ENCODE measurements at places on chromosomes 12 and 14.

GRCh38 chr12:94172973-94173372 lies 24.6 kb downstream of the PLXNC1 start:
- DNase-seq = peak; percentile 63

- DNase-seq = no peak
These were observed 165.4 kb upstream of the SSTR1 start for GRCh38 chr14:38042322-38042721.

DNA sequence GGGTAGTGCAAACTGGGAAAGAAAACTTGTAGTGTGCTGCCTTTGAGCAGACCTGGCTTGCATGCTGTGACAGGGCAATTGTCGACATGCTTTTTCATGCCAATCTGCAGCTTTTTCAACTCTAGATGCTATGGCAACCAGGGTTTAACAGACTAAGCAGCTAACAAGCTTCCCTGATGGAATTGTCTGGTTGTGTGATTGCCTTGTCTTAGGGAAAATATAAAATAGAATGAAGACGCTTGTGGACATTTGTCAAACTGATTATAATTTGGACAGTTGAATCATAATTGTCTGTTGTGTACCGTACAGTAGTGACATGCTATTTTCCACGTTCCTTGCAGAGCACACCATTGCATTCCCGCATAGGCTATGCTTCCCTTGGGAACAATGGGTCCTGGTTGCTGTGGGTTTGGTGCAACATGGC lies 113.0 kb downstream of the FOXG1 start:
- no peak for DNase-seq

GRCh38 chr14:52352061-52352491 lies 38.0 kb downstream of the PTGER2 start:
- peak; percentile 57 for DNase-seq

GRCh38 chr12:47155457-47156166 lies 75.9 kb upstream of the AMIGO2 start:
- peak; percentile 41 for DNase-seq

DNA sequence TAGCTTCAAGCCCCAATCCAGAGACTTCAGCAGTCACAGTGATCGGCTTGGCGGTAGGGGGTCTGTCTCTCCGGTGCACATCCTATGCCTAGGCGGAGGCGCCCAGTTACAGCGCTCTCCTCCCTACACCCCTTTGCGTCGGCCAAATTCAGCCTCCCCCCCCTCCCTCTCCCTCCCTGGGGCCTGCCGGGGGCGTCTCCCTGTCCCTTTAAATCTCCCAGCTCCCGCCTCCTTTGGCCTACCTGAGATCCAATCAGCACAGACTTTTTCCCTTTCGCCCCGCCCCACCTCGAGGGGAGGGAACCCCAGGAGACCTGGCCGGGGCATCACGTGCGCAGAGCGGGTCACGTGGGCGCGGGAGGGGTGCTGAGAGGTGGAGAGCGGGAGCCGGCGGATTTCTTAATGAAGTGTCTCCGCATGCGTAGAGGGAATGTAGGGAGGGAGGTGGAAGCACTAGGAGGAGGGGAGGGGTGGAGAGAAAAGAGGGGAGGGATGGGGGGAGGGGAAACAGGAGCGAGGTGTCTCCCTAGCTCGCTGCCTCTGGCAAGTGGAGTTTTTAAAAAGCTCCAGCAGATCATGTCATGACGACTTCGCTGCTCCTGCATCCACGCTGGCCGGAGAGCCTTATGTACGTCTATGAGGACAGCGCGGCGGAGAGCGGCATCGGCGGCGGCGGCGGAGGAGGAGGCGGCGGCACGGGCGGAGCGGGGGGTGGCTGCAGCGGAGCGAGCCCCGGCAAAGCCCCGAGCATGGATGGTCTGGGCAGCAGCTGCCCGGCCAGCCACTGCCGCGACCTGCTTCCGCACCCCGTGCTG lies at the start of gene HOXC13:
Gene HOXC13, plus strand, starts transcription at position 506 of the 815 bp plus-strand sequence. Its CDS starts 76 bp downstream, at position 582.
- DNase-seq = peak; percentile 28

DNA sequence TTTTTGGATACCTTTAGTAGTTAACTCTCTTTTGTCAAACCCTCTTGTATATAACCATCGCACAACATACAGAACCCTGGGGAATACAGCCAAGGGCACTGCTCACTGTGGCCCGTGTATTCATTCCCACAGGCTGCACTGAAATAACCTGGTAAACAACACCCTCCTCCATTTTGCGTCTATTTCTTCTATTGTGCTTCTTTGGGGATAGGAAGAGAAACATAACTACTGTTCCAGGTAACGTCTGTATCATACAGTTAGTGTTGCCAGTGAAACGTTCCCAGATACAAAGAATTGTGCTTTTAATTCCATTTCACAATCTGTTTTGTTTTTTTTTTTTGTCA lies 9.6 kb downstream of the C12orf76 start:
- no peak for DNase-seq

DNA sequence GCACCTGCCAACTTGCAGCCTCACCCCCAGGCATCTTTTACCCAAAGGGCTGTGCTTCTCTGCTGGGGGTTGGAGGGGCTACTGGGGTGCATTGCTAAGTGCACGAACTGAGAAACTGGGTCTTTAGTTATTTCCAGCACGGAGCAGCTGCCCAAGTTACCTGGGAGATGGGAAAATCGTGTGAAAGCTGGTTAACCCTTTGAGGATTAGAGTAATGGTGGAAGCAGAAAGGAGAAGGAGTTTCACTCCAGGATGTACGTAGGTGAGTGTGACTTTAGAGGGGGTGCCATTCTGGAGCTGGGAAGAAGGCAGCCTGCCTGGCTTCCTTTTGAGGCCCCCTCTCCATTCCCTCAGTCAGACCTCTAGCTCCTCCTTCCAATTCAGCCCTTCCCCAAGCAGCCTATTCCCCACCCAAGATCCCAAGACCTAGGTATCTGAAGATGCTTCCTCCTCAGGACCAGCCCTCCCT lies 1.0 kb upstream of the ADCY6 start:
- DNase-seq = no peak
